Lung (tissue), 17 donors: ENCODE measurements at places on chromosomes 1 and 21. TPM values are rescaled to one million over a fixed set of nuclear protein-coding genes. Genes with fewer than 3 reads are reported as not detected.

Gene GDAP2
- total RNA-seq: 27.0 TPM

DNA sequence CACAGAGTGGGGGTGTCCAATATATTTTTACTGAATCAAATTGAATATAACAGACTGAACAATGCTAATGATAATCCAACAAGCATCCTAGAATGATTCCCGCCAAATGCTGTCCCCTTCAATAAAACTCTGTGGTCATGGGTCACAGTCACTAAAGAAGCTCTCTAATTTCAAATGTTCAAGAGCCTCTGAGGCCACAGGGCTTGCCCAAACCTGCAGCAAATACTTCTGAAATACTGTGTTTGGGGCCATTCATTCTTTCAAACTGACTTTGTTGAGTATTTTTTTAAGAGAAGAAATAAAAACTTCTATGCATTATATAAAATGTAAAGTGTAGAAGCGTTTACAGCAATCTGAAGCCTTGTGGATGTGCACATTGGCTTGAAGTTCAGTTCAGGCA is 7.6 kb upstream of the BEND5 start:
- H3K4me1 ChIP-seq: no peaks in the 10 kb centered on the region
- no peaks in the 10 kb centered on the region for H3K36me3 ChIP-seq
- H3K27ac ChIP-seq: no peak overlapping the region
- no peak for DNase-seq
- H3K27me3 ChIP-seq: no peaks in the 10 kb centered on the region
- H3K4me3 ChIP-seq: no peak overlapping the region

- H3K27me3 ChIP-seq: no peaks in the 10 kb centered on the region
- no peaks in the 10 kb centered on the region for H3K4me1 ChIP-seq
- H3K4me3 ChIP-seq: no peak overlapping the region
- DNase-seq: no peak
- H3K36me3 ChIP-seq: no peaks in the 10 kb centered on the region
Measured at GRCh38 chr1:228478326-228478725, 8.9 kb upstream of the RNF187 start.

GRCh38 chr1:30444401-30444800 is 279.0 kb downstream of the MATN1 start:
- no peak overlapping the region for H3K4me3 ChIP-seq
- H3K36me3 ChIP-seq: no peaks in the 10 kb centered on the region
- H3K4me1 ChIP-seq: no peaks in the 10 kb centered on the region
- no peaks in the 10 kb centered on the region for H3K27me3 ChIP-seq
- no peak for DNase-seq

- H3K36me3 ChIP-seq: no peaks in the 10 kb centered on the region
- H3K4me1 ChIP-seq: peaks cover 25% of the 10 kb centered on the region
- H3K4me3 ChIP-seq: no peak overlapping the region
- no peak for DNase-seq
- H3K27me3 ChIP-seq: peaks cover 13% of the 10 kb centered on the region
Measured at GRCh38 chr1:111878091-111878490, 111.4 kb downstream of the KCND3 start.

- no peaks in the 10 kb centered on the region for H3K27me3 ChIP-seq
- no peak for DNase-seq
- no peak overlapping the region for H3K4me3 ChIP-seq
- H3K4me1 ChIP-seq: peaks cover 11% of the 10 kb centered on the region
- no peak overlapping the region for H3K27ac ChIP-seq
Measured at GRCh38 chr1:35447278-35447677, 109.9 kb downstream of the KIAA0319L start.

GRCh38 chr21:38308532-38309119 is 51.8 kb downstream of the KCNJ15 start:
- no peak overlapping the region for H3K4me3 ChIP-seq
- H3K36me3 ChIP-seq: no peaks in the 10 kb centered on the region
- no peaks in the 10 kb centered on the region for H3K27me3 ChIP-seq
- peak; percentile 56 for DNase-seq
- H3K27ac ChIP-seq: no peak overlapping the region

DNA sequence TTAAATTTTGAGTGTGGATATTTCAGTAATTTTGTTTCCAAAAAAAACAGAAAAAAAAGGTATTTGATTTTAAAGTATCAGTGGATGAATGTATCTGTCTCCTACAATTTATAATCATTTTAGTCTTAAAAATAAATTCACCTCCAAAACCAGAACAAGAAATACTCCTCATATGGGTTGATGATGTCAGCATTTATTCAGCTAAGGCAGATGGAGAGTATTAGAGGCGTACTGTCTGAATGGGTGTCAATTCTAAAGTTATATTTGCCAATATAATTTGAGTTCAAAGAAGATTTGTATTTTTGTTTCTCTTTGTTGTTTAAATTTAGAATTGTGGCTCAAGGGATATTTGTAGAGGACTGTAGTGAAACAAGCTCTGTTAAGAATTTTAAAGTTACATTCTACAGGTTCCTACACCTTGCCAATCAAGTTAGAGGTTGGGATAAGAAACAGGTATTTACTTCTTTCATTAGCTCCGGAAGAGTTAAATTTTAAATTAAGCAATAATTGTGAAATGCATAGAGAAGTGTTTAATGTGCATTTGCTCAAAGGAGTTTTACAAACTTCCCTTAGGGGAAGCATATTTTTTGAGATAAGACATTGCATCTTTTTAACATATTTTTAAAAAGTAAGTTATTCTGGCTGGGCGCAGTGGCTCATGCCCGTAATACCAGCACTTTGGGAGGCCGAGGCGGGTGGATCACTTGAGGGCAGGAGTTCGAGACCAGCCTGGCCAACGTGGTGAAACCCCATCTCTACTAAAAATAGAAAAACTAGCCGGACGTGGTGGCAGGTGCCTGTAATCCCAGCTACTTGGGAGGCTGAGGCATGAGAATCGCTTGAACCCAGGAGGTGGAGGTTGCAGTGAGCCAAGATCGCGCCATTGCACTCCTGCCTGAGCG is 1.2 kb downstream of the PLA2G4A start:
- no peaks in the 10 kb centered on the region for H3K27me3 ChIP-seq
- H3K36me3 ChIP-seq: no peaks in the 10 kb centered on the region
- no peak overlapping the region for H3K4me3 ChIP-seq
- no peak for DNase-seq
- H3K27ac ChIP-seq: no peak overlapping the region
